Stimulated activated CD4-positive, alpha-beta T cell treated with anti-CD3 and anti-CD28 coated beads, Interleukin-1b, Interleukin-23, amount 100 ng/mL, for 4 hours (primary cell): ENCODE measurements at places on chromosomes 6 and 20.

DNA sequence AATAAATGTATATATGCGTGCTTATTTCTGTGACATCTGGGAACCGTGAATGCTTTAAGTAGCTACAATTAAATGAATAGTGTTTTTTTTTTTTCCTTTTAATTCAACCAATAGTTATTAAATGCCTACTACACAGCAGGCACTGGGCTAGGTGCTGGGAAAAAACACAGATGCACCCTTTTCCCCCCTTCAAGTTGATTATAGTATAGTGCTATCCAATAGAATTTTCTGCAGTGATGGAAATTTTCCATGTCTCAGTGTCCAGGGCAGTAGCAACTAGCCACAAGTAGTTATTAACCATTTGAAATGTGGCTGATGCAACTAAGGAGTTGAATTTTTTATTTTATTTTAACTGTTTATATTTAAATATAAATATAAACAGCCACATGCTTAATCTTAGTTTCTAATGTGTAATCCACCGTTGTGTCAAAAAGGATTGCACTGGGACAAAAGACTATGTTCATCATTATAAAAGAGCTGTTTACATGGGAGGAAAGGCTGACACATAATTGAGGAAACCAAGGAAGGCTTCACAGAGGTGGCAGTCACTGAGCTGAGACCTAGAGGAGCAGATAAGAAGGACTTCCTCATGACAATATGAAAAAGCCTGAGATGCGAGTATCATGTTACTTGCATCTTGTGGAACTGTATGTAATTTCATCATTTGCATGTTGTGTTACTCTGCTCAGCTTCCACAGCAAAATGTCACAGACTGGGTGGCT is 261.2 kb upstream of the PLCB4 start:
- no peak for DNase-seq

DNA sequence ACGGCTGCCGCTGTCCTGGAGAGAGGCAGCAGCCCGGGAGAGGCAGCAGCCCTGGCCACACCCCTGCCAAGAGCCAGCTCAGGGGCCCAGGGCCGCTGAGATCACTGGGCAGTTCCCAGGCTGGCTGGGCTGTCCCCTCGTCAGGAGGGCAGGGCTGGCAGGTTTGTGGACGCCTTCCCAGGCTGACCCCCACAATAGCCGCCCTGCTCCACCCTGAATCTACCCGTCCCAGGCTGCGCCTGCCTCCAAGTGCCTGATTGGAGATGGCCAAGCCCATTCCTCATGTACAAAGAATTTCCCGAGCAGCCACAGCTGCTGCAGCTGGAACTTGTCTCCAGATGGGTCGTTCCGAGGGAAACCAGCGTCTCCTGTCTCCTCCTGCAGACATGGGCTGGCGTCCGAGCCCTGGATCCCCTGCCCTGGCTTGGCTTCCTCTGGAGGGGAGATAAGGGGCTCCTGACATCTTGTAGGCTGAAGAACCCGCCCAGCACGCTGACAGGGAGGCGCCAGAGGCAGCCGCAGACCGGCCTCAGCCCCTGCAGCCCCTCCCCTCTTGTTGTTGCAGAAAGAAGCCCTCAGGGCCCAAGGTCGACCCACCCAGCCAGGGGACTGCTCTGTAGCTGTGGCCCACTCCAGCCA is 9.4 kb upstream of the GATA5 start:
- no peak for DNase-seq

DNA sequence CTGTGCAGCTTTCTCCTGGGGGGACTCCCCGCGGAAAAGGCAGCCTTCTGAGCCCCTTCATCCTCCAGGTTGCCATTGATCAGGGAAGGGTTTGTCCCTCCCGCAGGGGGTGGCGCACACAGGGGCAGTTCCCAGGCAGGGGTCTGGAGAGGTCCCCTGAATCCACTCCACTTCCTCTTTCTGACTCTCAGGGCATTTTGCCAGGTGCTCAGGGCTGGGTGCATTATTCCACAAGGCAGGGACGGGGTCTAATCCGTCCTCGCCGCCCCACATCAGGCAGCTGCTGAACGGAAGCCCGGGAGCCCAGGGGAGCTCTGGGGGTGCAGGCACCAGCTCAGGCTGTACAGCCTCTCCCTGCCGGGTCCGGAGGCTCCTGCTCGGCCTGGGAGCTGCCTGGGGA is 180.9 kb downstream of the TTLL2 start:
- no peak for DNase-seq

DNA sequence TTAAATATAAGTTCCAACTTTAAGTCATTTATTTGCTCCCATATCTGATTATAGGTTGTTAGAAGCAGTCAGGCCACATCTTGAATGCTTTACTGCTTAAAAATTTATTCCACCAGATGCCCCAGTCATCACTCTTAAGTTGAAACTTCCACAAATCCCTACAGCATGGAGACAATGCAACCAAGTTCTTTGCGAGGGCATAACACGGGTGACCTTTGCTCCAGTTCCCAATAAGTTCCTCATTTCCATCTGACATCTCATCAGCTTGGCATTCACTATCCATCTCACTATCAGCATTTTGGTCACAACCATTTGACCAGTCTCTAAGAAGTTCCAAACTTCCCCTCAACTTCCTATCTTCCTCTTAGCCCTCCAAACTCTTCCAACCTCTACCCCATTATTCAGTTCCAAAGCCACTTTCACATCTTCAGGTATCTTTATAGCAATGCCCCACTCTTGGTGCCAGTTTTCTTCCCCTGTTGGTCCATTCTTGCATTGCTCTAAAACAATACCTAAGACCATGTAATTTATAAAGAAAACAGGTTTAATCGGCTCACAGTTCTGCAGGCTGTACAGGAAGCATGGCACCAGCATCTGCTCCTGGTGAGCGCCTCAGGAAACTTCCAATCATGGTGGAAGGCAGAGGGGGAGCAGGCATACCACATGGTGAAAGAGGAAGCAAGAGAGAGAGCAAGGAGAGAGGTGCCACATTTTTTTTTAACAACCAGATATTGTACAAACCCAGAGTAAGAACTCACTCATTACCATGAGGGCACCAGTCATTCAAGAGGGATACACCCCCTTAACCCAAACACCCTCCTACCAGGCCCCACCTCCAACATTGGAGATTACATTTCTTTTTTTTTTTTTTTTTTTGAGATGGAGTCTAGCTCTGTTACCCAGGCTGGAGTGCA is 15.9 kb upstream of the ITPR3 start:
- DNase-seq: no peak

GRCh38 chr20:8104252-8104651 is 27.8 kb upstream of the PLCB1 start:
- DNase-seq: no peak

DNA sequence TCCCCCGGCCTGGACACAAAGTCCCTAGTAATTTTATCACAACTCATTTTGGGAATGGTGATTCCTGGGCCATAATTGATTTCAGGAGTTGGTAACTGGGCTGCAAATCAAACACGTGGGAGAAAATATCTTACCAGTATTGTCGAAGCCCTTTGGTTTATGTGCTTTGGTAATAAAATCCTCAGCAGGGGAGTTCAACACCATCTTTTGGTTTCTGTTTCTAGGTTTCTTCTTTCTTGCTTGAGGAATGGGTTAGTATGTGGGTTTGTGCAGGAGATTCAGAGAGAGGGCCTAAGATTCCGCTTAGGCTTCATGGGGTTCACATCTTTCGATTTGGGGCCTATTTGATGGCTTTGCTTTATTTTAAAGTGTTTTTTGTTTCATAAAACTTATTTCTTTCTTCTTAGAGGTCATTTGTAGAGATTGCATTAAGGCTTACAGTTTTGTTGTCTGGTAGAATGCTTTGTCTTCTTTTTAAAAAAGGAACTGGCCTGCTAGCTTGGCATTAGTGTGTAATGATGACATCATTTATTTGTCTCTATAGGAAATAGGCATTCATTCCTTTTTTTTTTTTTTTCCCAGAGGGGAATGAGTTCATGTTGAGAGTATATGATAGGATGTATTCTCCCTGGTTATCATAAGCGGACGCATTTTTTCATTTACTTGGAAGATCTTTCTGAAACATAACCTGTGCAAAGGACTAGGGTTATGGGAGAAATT is 45.8 kb downstream of the CYP24A1 start:
- no peak for DNase-seq

DNA sequence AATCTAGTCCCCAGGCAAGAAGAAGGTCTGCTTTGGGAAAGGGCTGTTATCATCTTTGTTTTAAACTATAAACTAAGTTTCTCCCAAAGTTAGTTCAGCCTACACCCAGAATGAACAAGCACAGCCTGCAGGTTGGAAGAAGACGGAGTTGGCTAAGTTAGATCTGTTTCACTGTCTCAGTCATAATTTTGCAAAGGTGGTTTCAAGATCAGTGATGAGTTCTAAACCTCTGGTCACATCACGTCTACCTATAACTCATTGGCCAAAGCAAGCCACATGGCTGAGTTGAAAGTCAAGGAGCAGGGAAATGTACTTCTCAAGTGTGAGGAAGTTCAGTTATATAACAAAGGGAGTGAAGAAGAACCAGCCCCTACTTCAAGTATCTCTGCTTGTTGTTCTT is 50.5 kb upstream of the ECI2 start:
- no peak for DNase-seq

DNA sequence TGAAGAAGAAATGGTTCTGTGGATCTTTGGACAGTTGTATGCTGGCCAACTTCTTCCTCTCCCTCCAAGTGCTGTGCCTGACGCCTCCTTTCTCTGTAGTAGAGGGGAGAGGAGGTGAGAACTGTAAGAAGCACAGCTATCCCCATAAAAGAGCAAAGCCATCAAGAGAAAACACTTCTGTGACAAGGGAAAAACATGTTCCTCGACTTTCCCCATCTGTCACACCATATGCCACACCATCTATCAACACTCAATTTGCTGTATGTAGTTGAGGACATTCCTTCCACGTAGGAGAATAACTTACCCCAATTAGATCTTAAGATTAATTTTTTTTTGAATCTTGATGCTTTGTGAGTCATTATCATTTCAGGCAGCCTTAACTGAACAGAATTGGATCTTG is 156.2 kb upstream of the PLCB4 start:
- DNase-seq: no peak

DNA sequence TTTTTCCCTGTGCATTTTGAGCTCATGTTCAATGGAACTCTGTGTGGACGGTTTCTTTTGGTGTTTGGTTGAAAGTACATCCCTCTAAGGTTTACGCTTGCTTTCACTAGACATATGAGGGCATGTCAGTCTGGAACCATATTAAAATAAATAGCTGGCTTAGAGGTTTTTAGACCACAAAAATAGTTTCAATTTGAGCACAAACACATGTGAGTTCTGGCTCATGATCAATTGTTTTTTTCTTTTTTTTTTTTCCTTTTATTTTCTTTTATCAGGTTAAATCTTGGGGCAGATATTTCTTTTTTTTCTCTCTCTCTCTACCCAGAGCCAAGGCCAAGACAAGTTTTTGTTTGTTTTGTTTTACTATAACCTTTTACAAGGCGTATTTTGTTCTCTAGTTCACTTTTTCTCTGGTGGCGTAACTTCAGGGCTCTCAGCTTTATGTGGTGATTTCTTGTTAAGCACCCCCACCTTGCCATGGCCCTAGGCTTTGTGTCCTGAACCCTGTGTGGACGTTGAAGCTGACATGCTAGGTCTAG is 92.9 kb downstream of the SHLD1 start:
- DNase-seq: no peak

- no peak for DNase-seq
Observed at GRCh38 chr20:5065879-5066383, 53.8 kb downstream of the PCNA start.

GRCh38 chr6:36622901-36623546 is 28.9 kb downstream of the SRSF3 start:
- no peak for DNase-seq

GRCh38 chr6:34315780-34316179 is 67.0 kb upstream of the SMIM29 start:
- no peak for DNase-seq
